ENCODE measurements at places on chromosomes 11 and 22.
A peak's percentile ranks its signal among the peaks of the same experiment; 100 is the strongest.

- DNase-seq, result no peak
- peaks cover 9% of the 10 kb centered on the region for H3K27me3 ChIP-seq
- H3K4me3 ChIP-seq, result peak overlapping the region; percentile 73
- H3K4me1 ChIP-seq, result peaks cover 30% of the 10 kb centered on the region
- H3K36me3 ChIP-seq, result no peaks in the 10 kb centered on the region
Observed at GRCh38 chr11:65788821-65789220, 2.0 kb downstream of the OVOL1 start.

GRCh38 chr11:87740968-87741367 lies 434.3 kb downstream of the RAB38 start:
- no peaks in the 10 kb centered on the region for H3K4me1 ChIP-seq
- DNase-seq, result no peak
- no peaks in the 10 kb centered on the region for H3K27me3 ChIP-seq

DNA sequence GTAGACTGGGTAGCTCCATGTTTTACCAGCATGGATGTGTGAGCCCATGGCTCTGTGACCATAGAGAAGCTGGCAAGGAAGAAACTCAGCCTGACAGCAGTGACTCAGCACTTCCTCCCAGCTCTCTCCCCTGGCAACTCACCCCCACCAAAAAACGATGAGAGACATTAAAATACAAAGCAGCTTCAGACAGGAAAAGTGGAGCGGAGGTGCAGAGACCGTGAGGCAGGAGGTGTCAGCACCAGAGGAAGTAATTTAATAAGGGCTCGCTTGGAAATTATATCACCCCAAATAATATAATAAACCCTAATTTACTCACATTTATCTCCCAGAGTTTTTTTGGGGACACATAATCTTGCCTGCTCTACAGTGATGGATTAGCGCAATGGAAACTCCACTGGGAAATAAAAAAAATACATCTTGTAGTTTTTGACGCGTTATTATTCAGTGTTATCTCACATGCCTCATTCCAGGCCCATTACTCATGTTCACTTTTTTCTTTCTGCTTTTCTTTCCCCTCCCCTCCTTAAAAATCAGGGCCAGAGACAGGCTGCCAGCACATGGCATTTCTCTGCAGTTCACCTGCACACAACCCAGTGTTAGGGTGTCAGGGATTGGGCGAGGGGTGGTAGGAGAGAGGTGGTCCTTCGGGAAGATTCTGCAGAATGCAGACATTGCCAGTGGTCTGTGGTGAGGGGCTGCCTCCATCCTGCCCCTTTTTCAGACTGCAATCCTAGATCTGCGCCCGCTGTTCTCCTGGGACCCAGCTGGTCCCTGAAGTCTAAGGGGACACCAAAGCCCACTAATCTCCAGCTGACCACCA lies 170.8 kb downstream of the BUD13 start:
- H3K27me3 ChIP-seq, result peaks cover 12% of the 10 kb centered on the region
- no peak overlapping the region for H3K27ac ChIP-seq
- no peak for DNase-seq
- no peaks in the 10 kb centered on the region for H3K4me1 ChIP-seq
- H3K4me3 ChIP-seq, result no peak overlapping the region
- no peaks in the 10 kb centered on the region for H3K36me3 ChIP-seq

DNA sequence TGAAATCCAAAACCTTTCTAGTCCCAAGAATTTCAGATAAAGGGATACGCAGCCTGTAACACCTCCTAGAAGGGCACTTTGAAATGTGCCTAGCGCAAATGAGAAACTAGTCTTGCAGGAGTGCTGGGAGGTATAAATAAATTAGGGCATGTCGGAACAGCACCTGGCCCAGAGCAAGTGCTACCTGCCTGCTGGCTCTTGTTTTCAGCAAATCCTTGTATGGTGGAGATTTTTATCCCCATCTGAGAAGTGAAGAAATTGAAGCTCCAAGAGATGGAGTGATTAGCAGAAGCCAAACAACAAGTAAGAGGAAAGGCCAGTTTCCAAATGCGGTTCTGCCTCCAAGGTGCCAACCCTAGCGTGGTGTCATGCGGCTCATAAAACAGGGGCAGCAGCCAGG lies 36.7 kb upstream of the TFIP11 start:
- H3K4me3 ChIP-seq, result no peak overlapping the region
- H3K27me3 ChIP-seq, result no peaks in the 10 kb centered on the region
- no peaks in the 10 kb centered on the region for H3K4me1 ChIP-seq
- DNase-seq, result peak; percentile 60
- H3K36me3 ChIP-seq, result no peaks in the 10 kb centered on the region

DNA sequence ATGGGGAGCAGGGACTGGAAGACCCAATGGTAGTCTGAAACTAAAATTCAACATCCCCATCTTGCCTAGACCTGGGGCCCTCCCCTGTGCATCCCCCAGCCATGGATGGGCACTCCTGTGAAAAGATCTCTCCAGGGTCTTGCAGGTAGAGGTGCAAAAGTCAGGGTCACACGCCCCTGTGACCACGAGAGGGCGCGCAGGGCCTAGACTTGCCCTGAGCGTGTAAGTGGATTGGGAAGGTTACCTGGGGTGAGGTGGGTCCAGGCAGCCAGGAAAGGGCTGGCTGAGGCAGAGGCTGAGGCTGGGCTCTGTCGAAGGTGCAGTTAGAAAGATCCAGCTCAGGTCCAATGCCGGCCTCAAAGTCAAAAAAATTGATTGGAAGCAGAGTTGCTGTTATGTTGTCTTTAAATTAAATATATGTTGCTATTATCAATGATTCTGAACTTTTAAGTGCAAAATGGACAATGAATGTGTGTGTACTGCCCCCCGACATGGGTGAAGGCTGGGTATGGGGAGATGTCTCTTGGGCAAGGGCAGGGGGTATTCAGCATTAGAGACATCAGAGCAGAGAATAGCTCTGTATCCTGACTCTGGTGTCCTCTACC lies 4.8 kb upstream of the POU2F3 start:
- no peaks in the 10 kb centered on the region for H3K4me1 ChIP-seq
- H3K27me3 ChIP-seq, result no peaks in the 10 kb centered on the region
- H3K4me3 ChIP-seq, result no peak overlapping the region
- H3K27ac ChIP-seq, result peak overlapping the region; percentile 52
- peak; percentile 72 for DNase-seq

DNA sequence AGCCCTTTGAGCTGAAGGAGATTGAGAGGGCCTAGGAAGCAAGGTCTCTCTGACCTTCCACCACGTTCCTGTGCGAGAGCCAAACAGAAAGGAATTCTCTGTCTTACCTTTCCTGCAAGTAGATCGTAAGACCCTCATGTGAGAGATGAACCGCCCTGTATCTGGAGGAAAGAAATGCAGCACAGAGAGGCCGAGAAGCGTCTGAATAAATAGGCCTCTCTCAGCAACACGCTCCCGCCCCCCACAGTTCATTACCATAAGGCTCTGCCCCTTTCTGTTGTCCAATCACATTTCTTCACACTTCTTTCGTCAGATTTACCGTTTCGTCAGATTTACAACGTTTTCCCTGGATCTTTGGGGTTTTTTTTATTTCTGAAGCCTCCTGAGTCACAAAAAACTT lies 90.3 kb downstream of the BLID start:
- no peaks in the 10 kb centered on the region for H3K4me1 ChIP-seq
- no peaks in the 10 kb centered on the region for H3K36me3 ChIP-seq
- H3K27me3 ChIP-seq, result no peaks in the 10 kb centered on the region
- no peak for DNase-seq

GRCh38 chr11:82536706-82537105 lies 197.0 kb downstream of the FAM181B start:
- no peak for DNase-seq
- no peaks in the 10 kb centered on the region for H3K27me3 ChIP-seq
- no peaks in the 10 kb centered on the region for H3K4me1 ChIP-seq
- no peaks in the 10 kb centered on the region for H3K36me3 ChIP-seq
- H3K27ac ChIP-seq, result no peak overlapping the region

GRCh38 chr11:27205779-27206570 lies 157.0 kb downstream of the CCDC34 start:
- no peak overlapping the region for H3K4me3 ChIP-seq
- no peak for DNase-seq
- H3K27me3 ChIP-seq, result no peaks in the 10 kb centered on the region
- peaks cover 5% of the 10 kb centered on the region for H3K4me1 ChIP-seq
- no peak overlapping the region for H3K27ac ChIP-seq

- no peak overlapping the region for H3K4me3 ChIP-seq
- DNase-seq, result no peak
- peaks cover 3% of the 10 kb centered on the region for H3K27me3 ChIP-seq
- H3K27ac ChIP-seq, result no peak overlapping the region
- H3K4me1 ChIP-seq, result no peaks in the 10 kb centered on the region
Observed at GRCh38 chr11:131327421-131327820, 43.0 kb upstream of the NTM start.

GRCh38 chr11:112958670-112959069 lies 2.5 kb upstream of the NCAM1 start:
- H3K27me3 ChIP-seq, result peaks cover 29% of the 10 kb centered on the region
- no peak for DNase-seq
- H3K4me1 ChIP-seq, result no peaks in the 10 kb centered on the region

DNA sequence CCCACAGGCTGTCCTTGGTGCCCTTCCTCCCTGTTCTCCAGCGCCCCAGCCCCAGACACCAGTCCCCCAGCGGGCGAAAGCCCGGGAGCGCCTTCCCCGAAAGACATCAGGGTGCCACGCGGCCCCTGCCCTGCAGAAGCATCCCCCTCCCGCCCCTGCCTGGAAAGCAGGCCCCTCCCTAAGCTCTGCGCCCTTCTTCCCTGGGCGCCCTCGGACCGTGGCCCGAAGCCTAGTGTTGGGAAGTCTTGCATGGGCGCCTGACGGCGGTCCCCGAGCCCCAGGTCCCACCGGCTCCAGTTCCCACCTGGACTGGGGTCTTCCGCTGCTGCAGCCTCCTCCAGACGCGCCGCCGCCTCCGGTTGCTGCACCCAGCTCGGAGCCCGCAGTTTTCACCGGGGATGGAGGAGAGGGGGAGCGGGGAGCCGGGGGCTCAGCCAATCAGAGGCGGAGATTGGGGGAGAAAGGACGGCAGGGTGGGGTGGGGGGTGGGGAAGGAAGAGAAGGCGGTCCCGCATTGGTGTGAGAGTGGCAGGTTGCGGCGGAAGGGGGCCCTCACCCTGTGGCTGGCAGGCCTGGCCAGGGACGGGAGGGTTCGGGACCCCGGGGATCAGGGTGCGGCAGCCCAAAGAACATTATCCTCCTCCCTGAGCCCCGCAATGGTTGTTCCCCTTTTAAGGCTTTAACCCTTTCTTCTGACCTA lies at the start of gene THY1:
THY1 (minus strand) TSS at position 364 of the 700 bp plus-strand sequence. CDS start 2,267 bp downstream, outside the sequence.
- no peaks in the 10 kb centered on the region for H3K4me1 ChIP-seq
- H3K36me3 ChIP-seq, result no peaks in the 10 kb centered on the region
- H3K27ac ChIP-seq, result peak within 1 kb of the TSS; percentile 63
- peak within 1 kb of the TSS; percentile 56 for H3K4me3 ChIP-seq

- H3K27ac ChIP-seq, result no peak overlapping the region
- no peak overlapping the region for H3K4me3 ChIP-seq
- no peaks in the 10 kb centered on the region for H3K27me3 ChIP-seq
Observed at GRCh38 chr11:117836077-117836960, 11.8 kb upstream of the FXYD2 start.

GRCh38 chr11:132054822-132055221 lies 684.4 kb downstream of the NTM start:
- H3K4me1 ChIP-seq, result no peaks in the 10 kb centered on the region
- H3K36me3 ChIP-seq, result no peaks in the 10 kb centered on the region
- peaks cover 2% of the 10 kb centered on the region for H3K27me3 ChIP-seq
- no peak overlapping the region for H3K27ac ChIP-seq
- no peak overlapping the region for H3K4me3 ChIP-seq

DNA sequence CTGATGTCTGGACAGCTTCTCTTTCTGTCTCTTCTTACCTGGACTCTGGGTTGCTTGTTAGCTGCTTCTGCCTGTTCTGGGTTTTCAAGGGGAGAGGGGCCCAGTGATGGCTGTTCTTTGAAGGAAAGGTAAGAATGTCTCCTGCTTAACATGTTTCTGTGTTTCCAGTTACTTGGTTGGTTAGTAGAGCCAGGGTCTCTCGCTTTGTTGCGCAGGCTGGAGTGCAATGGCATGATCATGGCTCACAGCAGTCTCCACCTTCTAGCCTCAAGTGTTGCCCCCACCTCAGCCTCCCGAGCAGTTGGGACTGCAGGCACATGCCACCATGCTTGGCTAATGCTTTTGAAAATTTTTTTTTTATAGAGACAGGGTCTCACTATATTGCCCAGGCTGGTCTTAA lies 126.6 kb downstream of the BCR start:
- no peak overlapping the region for H3K4me3 ChIP-seq
- no peaks in the 10 kb centered on the region for H3K36me3 ChIP-seq

DNA sequence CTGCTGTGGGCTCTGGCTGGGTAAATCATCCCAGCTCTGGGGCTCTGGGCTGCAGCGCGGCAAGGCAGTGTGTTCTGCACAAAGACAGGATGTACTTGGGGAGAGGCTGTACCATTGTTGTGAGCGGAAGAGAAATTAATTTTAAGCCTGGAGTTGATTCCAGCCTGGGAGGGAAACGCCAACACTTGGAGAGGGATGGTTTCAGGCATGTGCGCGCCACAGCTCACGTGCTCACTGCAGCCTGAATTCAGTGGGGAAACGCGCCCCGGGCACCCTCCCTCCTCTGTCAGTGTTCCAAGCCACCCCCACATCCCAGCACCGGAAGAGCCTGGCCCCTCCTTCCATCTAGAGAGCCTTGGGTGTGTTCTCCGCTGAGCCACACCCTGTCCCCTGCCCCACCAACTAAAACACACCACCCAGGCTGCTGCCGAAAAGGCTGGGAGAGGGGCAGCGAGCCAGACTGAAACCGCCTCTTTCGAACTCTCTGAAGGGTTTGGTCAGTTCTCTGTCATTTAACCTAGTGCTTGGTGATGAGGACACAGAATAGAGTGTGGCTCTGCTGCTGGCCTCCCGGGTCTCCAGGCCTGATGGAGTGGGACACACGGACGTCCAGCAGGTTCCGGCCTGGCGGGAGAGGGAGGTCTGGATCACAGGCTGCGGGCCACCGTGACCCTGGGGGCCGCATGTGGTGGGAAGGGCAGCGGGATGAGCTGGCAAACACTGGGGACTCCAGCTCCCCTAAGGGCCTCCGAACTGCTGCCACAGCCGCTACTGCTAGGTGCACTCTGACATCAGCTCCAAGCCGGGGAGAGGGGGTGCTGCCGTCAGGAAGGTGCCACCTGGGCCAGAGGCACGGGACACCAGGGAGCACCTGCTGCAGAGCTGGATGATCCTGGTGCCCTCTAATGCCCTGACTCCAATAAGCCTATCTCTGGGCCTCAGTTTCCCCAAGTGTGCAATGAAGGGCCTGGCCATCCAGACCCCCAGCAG lies 230.8 kb downstream of the CTTN start:
- no peak overlapping the region for H3K4me3 ChIP-seq
- DNase-seq, result peak; percentile 18
- no peaks in the 10 kb centered on the region for H3K4me1 ChIP-seq
- H3K27ac ChIP-seq, result no peak overlapping the region

- no peak for DNase-seq
- H3K4me3 ChIP-seq, result no peak overlapping the region
- no peaks in the 10 kb centered on the region for H3K36me3 ChIP-seq
- no peaks in the 10 kb centered on the region for H3K4me1 ChIP-seq
- H3K27me3 ChIP-seq, result peaks cover 3% of the 10 kb centered on the region
- no peak overlapping the region for H3K27ac ChIP-seq
Observed at GRCh38 chr11:64381350-64381749, 22.4 kb downstream of the RPS6KA4 start.

DNA sequence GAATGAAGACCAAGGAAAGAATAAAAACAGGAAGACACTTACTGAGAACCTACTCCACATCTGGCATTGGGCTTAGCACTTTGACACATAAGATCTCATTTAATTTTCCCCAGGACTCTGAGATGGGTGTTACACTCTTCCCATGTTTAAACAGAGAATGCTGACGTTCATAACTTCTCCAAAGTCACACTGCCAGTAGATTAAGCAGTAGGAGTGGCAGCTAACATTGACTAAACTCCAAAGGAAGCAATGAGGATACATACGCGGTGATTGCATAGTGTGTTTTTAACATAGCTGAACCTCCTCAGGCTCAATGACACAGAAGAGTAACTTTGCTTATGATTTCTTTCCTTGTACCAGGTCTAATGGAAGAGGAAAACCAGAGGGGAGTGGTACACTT lies 14.5 kb upstream of the OR10V1 start:
- no peak for DNase-seq
- H3K27ac ChIP-seq, result no peak overlapping the region
- no peaks in the 10 kb centered on the region for H3K27me3 ChIP-seq
- no peaks in the 10 kb centered on the region for H3K36me3 ChIP-seq
- no peaks in the 10 kb centered on the region for H3K4me1 ChIP-seq

Measured in breast epithelium (tissue), 4 donors.